ENCODE measurements at places on chromosomes 16 and 17.

DNA sequence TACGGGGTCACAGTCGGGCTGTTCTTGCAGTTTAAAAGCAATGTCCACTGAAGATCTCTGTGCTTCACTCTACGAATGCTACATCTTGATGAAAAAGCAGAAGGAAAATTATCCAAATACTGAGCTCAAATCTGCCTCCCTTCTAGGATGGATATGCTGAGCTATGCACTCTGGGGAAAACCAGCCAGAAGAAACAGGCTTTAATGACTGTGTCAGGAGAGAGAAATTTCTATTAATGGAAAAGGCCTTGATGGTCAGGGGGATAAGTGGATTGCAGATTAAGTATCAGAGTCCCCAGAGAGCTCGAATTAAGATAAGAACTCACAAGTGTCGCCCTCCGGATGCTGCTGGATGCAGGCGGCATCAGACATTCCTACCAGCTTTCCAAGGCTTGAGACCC lies 39.6 kb upstream of the RCVRN start:
- no peak for DNase-seq

DNA sequence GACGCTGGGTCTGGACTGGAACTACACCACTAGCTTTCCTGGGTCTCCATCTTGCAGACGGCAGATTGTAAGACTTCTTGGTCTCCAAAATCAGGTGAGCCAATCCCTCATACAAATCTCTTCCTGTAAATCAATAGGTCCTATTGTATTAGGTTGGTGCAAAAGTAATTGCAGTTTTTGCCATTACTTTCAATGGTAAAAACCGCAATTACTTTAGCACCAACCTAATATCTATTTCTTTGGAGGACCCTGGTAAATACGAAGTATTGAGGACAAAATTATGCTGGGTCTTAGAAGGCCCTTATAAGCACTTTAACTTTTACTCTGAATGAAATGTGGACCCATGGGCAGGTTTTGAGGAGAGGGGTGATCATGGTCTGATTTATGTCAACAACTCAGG lies 330.6 kb upstream of the C16orf82 start:
- DNase-seq, result no peak

GRCh38 chr17:45688353-45688752 lies 95.8 kb upstream of the CRHR1 start:
- no peak for DNase-seq

DNA sequence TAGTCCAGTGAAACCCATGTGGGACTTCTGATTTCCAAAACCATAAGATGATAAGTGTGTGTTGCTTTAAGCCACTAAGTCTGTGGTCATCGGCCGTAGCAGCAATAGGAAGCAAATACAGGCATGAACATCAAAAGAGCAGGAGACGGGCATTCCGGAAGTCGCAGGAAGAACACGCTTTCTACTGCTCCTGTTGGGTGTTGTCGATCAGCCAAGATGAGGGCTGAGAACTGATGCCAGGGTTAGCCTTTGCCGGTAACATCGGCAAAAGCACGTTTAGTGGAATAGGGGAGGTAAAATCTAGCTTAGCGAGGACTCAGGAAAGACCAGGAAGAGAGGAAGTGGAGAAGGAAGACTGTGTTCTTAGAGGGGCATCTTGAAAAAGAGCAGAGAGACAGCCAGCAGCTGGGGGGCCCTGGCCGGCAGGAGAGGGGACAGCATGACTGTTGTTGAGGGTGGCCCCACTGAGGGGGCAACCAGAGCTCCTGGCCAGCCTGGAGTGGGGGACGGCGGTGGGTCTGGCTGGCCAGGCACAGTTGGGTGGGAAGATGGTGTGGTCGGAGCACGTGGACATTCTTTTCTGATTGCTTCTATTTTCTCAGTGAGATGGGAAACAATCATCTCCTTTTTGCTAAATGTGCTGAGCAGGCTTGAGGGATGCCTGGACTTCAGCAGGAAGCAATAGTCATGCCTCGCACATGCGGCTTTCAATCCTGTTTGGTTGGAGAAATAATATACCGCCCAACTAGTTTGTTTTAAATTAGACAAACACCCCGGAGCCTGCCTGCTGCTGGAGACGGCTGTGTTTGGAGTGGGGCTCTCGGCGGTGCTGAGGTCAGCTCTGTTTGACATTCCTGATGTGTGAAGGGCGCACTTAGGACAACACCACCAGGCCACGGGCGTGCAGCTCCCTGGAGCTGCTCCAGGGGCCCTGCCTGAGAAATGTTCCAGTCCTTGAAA lies 109.9 kb downstream of the METRNL start:
- peak; percentile 85 for DNase-seq

GRCh38 chr17:82098169-82098938 lies at the start of gene FASN:
Gene FASN, minus strand, starts transcription at chr17:82098236. Its CDS starts 1,791 bp downstream, at chr17:82096445.
- DNase-seq, result peak; percentile 100

- peak; percentile 26 for DNase-seq
These were observed 278 bp downstream of the RAB11FIP3 start for GRCh38 chr16:425740-426114.

- DNase-seq, result no peak
These were observed 35.8 kb upstream of the C1QL1 start for GRCh38 chr17:45003877-45004276.

- DNase-seq, result no peak
These were observed 95.7 kb downstream of the HS3ST3B1 start for GRCh38 chr17:14396547-14396946.

- no peak for DNase-seq
These were observed 3.0 kb downstream of the ALYREF start for GRCh38 chr17:81888105-81888987.

DNA sequence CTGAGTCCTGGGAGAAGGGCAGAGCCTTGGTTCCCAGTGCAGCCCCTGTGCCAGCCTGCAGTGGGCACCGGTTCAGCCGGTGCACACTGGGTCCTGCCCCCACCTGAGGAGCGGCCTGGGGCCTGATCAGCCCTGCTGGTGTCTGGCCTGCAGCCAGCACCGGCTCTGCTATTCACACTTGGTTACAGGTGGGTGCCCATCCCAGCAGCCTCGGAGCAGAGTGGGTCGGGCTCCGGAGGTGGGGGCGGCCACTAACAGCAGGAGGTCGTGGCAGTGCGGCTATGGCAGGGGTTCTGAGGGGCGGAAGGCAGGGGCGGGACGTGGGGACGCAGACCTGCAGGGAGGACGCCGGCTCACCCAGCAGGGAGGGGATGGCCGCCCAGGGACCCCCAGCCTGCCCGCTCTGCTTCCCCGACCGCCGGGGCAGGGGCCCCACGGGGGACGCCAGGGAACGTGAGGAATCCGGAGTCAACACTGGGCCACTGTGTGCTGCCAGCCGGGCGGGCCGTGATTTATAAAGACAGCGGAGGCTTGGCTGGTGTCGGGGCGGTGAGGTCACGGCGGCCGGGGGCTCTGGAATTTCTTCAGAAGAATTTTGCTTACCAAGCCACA lies 20.3 kb downstream of the METRNL start:
- peak; percentile 77 for DNase-seq

DNA sequence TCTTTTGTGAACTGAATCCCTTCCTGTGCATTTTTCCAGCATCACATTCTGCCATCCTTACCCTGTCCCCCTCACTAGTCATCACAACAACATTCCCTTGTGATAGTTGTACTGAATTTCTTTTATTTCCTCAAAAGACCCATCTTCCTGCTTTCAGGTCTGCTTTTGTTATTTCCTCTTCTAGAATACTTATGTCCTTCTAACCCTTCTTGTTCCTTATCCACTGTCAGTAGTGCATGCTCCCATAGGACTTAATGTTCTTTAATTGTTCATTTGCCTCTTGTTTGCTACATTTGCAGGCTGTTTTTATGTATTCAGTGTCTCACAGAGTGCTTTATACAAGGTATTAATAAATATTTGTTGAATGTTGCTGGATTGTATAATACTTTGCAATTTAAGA lies 73.0 kb downstream of the BCAS3 start:
- DNase-seq, result no peak

DNA sequence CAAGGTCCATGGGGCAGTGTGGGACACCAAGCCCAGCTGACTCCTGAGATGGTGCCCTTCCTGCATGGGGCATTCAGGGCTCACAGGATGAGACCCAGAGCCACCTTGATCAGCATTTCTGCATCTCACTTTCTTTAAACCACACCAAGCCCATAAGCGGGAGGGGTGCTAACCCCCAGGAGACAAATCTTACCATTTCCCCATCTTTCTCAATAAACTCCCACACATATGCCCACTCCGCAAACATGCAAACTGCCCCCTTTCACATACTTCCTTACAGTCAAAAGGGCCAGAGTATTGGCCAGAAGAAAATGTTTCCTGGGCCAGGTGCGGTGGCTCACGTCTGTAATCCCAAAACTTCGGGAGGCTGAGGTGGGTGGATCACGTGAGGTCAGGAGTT lies 3.7 kb upstream of the SLC39A11 start:
- DNase-seq, result no peak

DNA sequence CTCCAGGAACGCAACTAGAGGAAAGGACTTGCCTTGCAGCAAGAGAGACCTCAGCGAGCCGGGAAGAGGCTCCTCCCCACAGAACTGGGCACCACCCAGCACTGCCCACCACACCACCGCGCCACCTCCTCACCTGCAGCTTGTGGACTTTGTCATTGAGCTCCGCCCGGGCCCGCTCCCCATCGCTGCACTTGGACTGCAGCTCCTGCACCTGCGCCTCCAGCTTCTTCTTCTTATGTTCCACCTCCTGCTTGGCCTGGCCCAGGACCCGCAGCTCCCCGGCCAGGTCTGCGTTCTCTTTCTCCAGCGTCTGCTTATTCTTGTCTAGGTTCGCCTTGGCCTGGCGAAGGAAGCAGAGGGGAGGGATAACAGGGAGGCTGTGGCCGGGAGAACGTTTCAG lies 76.7 kb downstream of the NDE1 start:
- DNase-seq, result no peak

DNA sequence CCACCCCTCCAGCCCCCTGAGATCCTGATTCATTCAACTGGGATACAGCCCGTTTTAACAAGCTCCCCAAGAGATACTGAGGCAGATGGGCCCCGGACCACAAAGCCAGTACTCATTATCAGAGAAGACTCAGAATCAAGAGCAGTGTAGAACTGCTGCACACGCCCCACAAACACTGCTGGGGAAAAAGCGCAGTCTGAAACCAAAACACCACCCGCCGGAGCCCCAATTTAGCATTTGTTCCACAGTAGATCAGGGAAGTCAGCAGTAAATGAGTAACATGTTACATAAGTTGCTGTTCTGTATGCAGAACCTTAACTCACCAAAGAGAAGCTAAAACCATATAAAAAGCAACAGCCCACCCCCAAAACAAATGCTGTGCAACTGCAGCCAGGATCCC lies 123.6 kb downstream of the CDYL2 start:
- no peak for DNase-seq

DNA sequence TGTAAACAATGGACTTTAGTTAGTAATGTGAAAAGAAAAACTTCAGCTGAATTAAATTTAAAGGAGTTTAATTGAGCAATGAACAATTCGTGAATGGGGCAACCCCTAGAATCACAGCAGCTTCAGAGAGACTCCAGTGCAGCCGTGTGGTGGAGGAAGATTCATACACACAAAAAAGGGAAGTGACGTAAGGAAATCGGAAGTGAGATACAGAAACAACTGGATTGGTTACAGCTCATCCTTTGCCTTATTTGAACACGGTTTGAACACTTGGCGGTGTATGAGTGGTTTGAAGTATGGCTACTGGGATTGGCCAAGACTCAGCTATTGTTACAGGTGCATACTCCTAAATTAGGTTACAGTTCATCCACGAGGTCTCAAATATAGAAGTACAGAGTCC lies 460.4 kb upstream of the ASIC2 start:
- DNase-seq, result no peak

DNA sequence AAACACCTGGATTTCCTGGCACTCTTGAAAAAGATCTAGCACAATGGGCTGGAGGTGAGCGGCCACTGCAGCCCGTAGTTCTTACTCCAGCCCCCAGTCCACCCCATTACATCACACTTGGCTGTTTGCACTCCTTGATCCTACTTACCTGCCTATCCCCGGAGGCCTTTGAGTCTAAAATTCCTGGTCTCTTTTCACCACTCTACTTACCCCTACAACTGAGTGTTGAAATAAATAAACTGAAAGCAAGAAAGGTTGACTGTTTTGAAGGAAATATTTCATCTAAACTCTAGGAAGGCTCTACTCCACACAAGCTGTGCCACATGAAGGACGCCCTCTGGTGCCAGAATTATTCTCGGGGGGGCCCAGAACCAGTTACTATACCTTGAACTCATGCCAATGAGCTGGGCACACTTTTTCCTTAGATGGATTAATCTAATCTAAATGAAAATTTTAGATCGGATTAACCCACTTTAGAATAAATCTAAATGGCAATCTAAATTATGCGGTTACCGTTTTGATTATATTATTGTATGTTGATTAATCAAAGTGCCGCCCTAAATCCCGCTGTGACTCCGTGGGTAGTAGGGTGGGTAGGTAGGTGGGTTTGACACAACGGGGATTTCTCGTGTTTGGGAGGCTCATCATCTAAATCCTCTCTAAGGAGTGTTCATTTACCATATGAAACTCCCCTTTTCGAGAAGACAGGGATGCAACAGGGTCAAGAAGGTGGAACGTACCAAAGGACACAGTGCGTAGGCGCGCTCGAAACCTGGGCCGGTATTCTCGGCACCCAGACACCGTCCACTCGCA lies 651 bp upstream of the EIF1 start:
- no peak for DNase-seq

GRCh38 chr17:7296189-7296861 lies 1.9 kb upstream of the YBX2 start:
- DNase-seq, result peak; percentile 89

GRCh38 chr17:16975744-16976625 lies 4.1 kb upstream of the TNFRSF13B start:
- DNase-seq, result no peak

- DNase-seq, result no peak
These were observed 51.2 kb upstream of the NKD1 start for GRCh38 chr16:50496990-50497389.

DNA sequence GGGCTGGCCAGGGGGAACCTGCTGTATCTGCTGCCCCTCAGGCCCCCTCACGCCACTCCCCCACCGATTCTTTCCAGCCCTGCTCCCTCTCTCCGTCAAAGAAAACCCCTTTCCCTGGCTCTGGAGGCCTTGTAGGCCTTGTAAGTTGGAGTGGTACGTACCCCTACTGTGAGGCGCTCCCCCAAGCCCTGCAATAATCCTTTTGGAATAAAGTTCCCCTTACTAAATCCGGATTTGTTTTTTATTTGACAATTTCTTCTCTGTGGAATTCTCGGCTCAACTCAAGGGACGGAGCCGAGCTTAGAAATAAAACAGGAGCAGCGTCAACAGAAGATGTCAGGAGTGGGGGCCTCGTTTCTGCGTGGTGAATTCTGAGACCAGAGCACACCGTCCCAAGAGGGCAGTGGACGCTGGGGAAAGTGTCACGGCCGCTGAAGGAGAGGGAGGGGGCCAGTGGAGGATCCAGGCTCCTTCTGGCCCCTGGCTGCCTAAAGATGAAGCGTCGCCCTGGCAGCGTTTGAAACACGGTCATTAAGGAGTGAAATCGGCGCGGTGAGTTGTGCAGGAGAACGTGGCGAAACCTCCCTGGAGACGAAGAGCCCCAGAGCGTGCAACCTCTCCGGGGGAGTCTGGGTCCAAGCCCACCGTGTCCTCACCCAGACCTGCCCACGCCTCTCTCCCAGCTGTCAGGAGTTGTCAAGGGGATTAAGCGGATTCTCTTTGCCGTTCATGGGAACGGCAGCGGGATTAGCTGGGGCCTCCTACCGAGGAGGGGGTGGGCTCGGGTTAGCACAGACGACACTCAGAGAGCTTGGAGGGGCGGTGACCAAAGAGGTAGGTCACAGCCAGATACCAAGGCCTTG lies 47.0 kb downstream of the SLC7A5 start:
- DNase-seq, result no peak

- DNase-seq, result peak; percentile 65
These were observed 1.3 kb upstream of the HIC1 start for GRCh38 chr17:2053380-2054261.

- DNase-seq, result no peak
These were observed 70.7 kb upstream of the PLCG2 start for GRCh38 chr16:81708266-81709015.

- DNase-seq, result no peak
These were observed 110.3 kb upstream of the CDC42EP4 start for GRCh38 chr17:73422121-73422520.
